ENCODE measurements at places on chromosomes 12 and 14.
A peak's percentile ranks its signal among the peaks of the same experiment; 100 is the strongest.

- DNase-seq, result no peak
These were observed 18.7 kb downstream of the ANGEL1 start for GRCh38 chr14:76793956-76794355.

DNA sequence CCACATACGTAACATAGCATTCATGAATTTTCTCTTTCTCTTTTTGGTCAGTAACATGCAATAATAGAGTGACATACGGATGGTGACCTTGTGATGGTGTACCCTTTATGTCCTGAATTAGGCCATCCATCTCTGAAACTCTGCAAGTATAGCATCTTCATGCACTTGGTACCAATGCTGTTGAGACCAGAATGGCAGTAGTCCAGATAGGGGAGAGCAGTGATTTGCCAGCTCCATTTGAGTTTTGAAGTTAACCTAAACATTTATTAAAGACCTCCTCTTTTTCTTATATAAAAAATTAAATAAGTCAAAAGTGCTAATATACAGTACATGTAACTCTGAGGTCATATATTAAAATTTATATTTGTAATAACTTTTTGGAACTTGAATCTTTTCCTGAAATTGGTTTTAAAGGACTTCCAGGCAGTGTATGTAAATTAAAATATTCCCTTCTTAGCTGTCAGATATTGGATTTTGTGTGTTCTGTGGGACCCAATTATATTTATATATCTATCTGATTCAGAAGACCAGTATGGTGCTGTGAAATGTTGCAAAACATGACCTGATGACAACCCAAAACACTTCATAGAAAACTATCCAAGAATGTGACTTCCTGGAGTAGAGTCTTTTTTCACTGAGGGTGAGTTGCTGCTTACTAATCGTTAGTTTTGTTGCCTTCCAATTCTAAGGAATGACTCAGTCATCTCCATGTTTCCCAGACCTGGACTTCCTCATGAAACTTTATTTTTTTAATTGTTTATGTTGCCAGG, 3.5 kb downstream of the ELK3 start:
- DNase-seq, result no peak

GRCh38 chr12:70543444-70543843, 93.8 kb downstream of the PTPRB start:
- DNase-seq, result no peak

DNA sequence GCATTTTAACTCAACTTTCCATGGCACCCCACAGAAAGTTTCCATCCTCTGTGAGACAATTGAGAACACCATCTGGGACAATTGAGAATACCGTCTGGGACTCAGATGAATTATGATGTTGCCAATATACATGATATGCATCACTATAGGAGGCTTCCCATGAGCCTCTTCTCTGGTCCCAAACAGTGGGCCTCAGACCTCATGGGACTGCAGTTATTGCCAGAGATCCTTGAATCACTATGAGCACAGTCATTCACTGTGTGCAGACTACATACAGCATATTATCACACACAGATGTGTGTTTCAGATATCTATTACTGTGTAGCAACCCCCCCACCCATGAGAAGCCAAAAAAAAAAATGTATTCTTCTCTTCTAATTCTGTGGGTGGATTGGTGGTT, 134.4 kb downstream of the GXYLT1 start:
- no peak for DNase-seq

DNA sequence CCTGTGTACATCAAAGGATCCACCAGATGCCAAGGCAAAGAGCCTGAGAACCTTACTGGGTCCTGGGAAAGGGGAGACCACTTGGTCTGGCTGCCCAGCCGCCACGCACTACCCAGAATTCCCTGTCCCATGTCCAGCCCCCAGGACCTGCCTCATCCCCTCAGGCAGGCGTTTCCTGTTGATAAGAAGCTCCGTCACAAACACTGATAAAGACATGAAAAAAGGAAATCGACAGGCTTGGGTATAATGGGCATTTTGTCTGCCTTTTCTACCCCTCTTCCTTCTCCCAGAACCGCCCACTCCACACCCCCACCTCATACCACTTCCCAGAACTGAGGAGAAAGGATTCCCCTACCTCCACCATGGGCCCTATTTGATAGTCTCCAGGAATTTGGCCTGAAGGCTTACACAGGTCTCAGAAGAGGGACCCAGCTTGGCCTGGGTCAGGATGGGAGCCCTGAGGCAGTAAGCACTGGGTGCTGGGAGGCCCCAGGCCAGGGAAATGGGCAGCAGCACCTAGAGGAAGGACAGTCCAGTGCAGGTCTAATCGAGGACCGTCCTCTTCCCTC, 18.8 kb downstream of the ACVRL1 start:
- DNase-seq, result peak; percentile 27

GRCh38 chr12:108270035-108270848, 68.9 kb downstream of the CMKLR1 start:
- DNase-seq, result no peak

GRCh38 chr12:103801709-103802585, 39.1 kb downstream of the NT5DC3 start:
- no peak for DNase-seq

GRCh38 chr14:79698298-79698711, 513.0 kb downstream of the DIO2 start:
- DNase-seq, result no peak

GRCh38 chr14:101320396-101320795, 240.9 kb upstream of the DIO3 start:
- no peak for DNase-seq

GRCh38 chr14:61099216-61099835, 118.3 kb downstream of the SLC38A6 start:
- DNase-seq, result no peak

- no peak for DNase-seq
These were observed 47.1 kb upstream of the KICS2 start for GRCh38 chr12:64269161-64269560.

- no peak for DNase-seq
These were observed 73.7 kb downstream of the MON2 start for GRCh38 chr12:62540354-62540753.

DNA sequence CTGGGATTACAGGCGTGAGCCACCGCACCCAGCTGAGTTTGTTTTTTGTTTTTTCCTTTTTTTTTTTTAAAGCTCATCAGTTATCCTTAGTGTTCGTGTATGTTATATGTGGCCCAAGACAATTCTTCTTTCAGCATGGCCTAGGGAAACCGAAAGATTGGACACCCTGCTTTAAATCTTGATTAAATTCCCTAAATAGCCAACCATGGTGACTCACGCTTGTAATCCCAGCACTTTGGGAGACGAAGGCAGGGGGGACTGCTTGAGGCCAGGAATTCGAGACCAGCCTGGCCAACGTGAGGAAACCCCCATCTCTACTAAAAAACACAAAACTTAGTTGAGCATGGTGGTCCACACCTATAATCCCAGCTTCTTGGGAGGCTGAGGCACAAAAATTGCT, 131.1 kb downstream of the MED13L start:
- DNase-seq, result no peak

GRCh38 chr12:59742841-59743240, 147.0 kb downstream of the SLC16A7 start:
- DNase-seq, result no peak

DNA sequence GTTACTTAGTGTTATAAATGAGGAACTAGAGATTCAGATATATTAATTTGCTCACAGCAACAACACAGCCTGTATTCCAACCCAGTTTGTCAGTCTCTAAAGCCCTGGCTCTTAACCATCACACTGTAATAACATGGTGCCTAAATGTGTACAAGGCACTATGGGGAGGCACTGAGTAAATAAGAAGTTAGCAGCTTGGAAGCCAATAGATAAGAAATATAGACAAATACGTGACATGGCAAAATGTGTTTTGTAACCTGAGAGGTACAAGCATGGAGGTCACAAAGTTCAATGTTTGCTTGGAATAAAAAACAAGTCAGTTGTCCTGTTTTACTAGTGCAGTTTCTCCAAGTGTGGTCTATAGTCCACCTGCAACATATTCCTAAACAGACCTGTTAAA, 16.3 kb upstream of the SLCO1A2 start:
- no peak for DNase-seq

- DNase-seq, result no peak
These were observed 5.5 kb downstream of the ASIC1 start for GRCh38 chr12:50062728-50063460.

GRCh38 chr14:91361233-91361811, 56.3 kb downstream of the CCDC88C start:
- DNase-seq, result peak; percentile 87

GRCh38 chr14:73477618-73478266, 13.0 kb upstream of the RIOX1 start:
- no peak for DNase-seq

GRCh38 chr12:27334042-27334720, 1.5 kb downstream of the BMAL2 start:
- DNase-seq, result no peak

- DNase-seq, result no peak
These were observed 104.2 kb upstream of the ABCD2 start for GRCh38 chr12:39723831-39724230.

DNA sequence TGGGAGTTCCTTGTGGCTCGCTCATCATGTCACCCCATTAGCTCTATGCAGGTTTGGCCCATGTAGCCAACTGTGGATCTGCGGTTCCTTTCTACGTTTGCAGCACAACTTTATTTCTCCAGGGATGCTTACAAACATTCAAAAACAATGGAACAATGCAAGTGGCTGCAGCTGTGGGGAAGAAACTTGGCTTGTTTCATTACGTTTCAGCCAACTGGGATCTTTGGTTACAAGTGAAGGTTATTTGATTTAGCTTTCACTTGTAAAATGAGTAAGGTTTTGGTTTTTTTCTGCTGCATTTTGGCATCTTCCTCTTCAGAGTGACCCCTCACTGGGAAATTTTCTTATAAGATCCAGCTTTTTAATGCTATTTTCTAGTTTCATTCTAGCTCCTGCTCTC, 105.9 kb downstream of the PLXNC1 start:
- no peak for DNase-seq

DNA sequence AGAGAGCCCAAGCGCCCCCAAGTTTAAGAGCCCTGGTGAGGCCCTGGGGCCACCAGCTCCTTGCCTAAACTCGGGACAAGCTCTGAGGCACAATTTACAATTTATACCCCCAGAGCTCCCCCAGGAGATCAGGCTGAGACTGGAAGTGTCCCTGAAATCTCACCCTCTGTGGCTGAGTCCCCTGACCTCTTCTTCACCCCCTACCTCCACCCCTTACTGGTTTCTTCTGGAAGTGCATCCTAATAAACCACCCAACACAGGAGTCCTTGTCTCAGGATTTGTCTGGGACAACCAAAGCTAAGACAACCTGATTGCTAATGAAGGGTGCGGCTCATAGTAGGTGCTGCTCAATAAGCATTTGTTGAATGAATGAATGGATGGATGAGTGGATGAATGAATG, 206.4 kb downstream of the BCL11B start:
- no peak for DNase-seq

GRCh38 chr12:117188121-117188665, 2.1 kb downstream of the FBXO21 start:
- DNase-seq, result no peak

DNA sequence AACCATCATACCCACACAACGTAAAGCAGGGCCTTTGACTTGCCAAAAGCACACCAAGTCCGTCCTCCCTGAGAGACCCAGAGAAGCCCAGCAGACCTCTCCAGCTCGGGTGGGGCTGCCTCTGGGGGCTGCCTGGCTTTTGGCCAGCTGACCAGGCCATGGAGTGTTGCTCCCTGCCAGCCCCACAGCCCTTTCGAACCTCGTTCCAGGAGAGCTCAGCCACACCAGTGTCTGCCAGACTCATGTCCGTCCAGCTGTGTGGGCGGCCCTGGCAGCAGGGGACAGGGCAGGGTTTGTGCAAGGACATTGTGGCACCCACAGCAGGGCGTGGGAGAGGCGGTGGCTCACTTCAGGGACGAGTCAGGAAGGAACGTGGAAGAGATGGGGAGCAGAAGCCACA, 22.6 kb upstream of the IRF2BPL start:
- no peak for DNase-seq

GRCh38 chr12:50102131-50102531, 1.7 kb upstream of the GPD1 start:
- DNase-seq, result no peak

- DNase-seq, result no peak
These were observed 3.6 kb upstream of the BATF start for GRCh38 chr14:75518625-75519024.

- DNase-seq, result no peak
These were observed 311.9 kb downstream of the DAD1 start for GRCh38 chr14:22276913-22277816.

DNA sequence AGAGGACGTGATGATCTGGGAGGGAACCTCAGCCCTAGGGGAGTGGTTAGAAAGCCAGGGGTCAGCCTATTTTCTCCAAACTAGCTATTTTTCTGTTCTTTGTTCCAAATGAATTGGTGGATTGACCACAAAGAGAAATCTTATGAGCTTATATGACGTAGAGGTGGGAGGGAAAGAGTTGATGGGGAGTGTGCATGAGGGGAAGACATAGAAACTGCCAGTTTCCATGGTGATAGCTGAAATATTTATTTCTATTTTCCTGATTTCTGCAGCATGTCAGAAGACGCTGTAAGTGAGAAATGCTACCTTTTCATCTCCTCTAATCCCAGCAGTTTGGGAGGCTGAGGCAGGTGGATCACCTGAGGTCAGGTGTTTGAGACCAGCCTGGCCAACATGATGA, 51.4 kb upstream of the CISTR start:
- DNase-seq, result no peak

DNA sequence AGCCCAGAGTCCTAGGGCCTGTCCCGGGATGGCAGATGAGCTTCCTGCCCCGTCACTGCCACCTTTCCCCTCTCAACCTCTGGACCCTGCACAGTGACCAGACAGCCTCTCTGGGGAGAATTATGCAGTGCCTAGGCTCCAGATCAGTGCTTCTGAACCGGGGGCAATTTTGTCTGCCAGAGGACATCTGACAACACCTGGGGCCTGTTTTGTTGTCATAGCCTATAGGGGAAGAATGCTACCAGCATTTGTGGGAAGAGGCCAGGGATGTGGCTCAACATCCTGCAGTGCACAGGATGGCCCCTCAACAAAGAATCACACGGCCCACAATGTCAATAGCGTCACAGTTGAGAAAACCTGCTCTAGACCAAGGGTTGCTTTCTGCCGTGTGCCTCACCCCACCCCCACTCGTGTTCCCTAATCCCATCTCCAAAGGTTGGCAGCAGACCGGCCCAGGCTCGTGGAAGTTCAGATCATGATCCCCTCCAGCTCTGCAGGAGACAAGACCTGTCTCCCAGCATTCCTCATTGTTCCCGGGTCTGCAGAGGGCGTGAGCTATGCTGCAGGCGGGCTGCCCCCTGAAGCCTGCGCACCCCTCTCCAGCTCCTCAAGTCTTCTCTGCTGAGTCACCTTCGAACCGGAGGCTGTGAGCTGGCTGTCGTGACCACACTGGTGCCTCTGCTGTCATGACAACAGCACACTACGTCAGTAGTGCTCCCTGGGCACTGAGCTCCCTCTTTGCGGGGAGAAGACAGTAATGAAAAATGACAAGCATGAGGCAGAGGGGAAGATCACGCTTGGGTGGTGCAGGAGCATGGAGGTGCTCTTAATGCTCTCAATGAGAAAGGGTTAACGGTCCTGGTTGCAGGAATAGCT, 2.0 kb upstream of the GAPDH start:
- DNase-seq, result peak; percentile 86

All from GF-D8 (cell line).